Activated T-helper 17 cell treated with anti-CD3 and anti-CD28 coated beads, Interleukin-2, amount 50 U/mL, for 72 hours (primary cell): ENCODE measurements at places on chromosomes 7 and 10.

DNA sequence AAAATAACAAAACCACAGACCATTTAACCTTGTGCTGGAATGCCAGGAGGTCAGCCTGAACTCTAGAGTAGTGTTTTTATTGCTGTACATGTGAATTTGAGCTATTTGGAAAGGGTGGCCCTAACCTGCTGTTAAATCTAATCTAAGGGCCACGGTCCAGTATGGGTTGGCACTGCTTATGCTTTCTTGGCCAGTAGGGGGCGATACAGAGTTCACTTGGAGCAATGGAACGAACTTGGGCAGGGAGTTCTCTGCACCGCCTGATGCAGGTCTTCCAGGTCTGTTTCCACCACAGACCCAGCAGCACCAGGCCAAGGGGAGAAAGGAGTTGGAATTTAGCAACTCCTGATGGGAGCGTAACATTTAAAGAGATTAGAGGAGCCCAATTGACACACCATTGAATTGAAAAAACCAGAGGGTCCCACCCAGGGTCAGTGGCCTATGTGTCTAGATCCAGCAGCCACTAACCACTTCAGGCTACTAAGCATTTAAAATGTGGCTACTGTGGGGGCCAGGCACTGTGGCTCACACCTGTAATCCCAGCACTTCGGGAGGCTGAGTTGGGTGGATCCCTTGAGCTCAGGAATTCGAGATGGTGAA lies 75.7 kb upstream of the EFCAB10 start:
- peak; percentile 89 for ATAC-seq

- no peak for ATAC-seq
Measured at GRCh38 chr7:15737601-15738000, 51.1 kb upstream of the MEOX2 start.

- ATAC-seq = peak; percentile 85
Measured at GRCh38 chr10:7797582-7797981, 9.6 kb downstream of the ATP5F1C start.

DNA sequence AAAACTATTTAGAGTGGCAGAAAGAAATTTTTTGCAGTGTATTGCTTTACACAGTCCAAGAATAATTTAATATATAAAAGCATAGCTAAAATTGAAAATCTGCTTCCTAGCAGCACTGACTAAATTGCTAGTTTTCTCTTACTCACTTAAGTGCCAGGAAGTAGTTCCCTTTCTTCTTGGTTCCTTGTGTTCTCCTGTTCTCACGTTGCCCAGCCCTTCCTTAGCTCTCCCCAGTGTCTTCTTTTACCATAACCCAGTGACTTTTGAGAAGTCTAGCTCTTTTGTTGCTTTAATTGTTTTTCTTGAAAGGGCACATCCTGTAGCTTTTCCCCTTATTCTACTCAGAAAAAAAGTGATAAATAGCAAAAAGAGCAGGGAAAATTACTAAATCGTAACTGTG lies 215.5 kb downstream of the THSD7A start:
- ATAC-seq = no peak
